ENCODE measurements at places on chromosomes 1 and 21.

DNA sequence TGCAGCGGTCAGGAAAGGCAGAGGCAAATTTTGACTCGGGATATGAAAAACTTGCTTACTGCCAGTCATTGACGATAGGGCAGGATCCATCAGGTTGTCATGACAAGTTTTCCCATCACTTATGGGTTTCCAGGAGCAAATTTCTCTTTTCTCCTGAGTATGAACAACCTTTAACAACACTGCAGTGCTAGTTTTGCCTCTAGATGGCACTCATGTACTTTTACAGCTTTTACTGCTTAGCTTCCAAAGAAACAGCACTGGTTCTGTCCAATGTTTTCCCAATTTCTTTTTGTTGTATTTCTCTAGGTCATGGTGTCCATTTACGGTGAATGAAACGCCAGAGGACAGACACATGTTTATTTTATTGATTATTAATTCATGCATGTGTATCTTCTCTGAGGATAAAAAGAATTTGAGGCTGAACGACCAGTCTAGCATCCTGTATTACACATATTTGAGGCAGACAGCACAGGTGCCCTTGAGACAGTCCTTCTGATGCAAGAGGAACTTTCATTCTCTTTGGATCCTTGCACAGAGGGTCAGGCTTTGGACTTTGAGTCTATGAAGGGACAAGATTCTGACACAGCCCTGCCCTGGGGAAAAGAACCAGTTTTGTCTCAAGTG is 112.3 kb upstream of the TRABD2B start:
- peak; percentile 48 for DNase-seq

DNA sequence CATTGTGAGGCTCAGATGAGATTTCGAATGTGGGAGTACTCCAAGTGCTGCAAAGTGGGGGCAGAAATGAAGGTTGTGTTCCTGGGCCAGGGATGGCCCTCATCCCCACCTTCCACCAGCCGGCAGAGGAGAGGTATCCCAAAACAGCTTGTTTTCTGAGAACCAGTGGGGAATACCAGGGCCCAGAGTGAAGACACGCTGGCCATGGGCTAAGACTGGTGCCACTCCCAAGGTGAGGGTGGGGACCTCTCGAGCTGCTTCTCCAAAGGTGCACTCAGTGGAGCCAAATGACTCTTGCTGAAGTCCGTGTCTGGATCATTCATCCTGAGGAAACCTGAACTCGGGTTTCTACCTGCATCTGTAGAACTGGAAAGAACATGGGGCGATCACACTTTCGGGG is 22.1 kb downstream of the KCNA2 start:
- DNase-seq, result no peak

- no peak for DNase-seq
Measured at GRCh38 chr1:241825581-241825980, 22.4 kb upstream of the EXO1 start.

- no peak for DNase-seq
Measured at GRCh38 chr21:15004721-15005370, 60.0 kb downstream of the NRIP1 start.

Data from HEK293T (cell line).